SJSA1 (cell line): ENCODE measurements at places on chromosomes 1 and 21. TPM values are rescaled to one million over a fixed set of nuclear protein-coding genes. Genes with fewer than 3 reads are reported as not detected.
A peak's percentile ranks its signal among the peaks of the same experiment; 100 is the strongest.

DNA sequence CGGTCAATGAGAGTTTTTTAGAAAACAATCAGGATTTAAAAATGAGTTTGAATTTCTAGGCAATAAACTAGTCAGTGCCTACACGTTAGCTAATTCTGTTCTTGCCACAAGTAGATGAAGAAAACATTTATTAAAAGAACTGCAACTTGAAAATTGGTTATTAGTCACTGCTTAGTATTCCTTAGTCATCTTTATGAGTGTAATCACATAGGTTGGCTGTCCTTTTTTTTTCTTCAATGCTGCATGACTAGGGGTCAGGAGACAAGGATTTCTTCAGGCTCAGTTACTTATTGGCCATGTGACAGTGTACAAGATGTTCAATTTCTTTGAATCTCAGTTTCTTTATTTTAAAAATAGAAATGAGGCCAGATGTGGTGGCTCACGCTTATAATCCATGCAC is 17.1 kb downstream of the SOAT1 start:
- peak; percentile 25 for DNase-seq

The VWA1 gene
- 0.31 and 1.0 TPM in 2 replicates for total RNA-seq

- no peak for DNase-seq
These were observed 35.7 kb upstream of the EPS8L3 start for GRCh38 chr1:109799445-109799844.

The LCE1B gene
- not detected in 2 replicates for total RNA-seq

DNA sequence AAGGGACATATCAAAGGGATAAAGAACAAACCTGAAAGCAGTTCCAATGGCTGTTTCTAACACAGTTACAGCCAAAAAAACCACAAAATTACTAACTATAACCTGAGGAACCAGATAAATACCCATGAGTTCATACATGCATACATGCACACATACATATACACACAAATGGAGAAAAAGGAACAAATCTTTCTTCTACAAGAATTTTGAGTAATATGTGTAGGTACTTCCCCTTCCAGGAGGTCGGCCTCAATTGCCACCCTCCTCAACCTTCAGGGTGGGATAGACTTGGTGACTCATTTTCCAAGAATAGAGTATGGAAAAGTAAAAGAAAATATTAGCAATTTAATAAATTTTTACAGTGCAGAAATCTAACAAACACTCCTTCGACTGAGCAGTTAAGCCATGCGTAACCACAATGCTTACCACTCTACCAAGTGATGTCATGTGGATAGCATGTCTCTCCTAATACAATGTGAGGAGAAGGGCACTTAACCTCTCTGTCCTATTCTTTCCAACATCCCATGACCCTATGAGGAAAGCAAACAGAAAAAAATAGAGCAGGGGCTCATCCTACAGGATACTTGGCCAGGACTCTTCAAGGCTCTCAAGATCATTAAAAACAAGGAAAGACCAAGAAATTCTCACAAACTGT is 243.0 kb upstream of the RUNX1 start:
- DNase-seq, result peak; percentile 70

DNA sequence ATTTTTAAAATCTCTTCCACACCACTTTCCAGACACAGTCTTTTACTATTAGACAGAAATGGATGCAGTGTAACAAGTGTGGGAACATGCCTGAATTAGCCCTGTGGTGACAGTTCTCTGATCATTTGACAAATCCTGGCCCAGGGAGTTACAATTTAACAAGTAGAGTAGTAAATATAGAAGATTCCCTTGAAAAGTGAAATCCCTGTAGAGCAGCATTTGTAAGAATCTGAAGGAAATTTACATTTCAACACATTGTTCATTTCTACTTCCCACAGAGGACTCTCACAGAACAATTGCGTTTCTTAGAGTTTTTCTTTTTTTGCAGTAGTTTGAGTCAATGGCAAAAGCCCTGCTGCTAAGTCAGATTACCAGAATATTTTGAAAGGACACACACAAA is 458.3 kb upstream of the BRINP3 start:
- no peak for DNase-seq

- no peak for DNase-seq
These were observed 18.8 kb upstream of the SELP start for GRCh38 chr1:169648709-169649108.

DNA sequence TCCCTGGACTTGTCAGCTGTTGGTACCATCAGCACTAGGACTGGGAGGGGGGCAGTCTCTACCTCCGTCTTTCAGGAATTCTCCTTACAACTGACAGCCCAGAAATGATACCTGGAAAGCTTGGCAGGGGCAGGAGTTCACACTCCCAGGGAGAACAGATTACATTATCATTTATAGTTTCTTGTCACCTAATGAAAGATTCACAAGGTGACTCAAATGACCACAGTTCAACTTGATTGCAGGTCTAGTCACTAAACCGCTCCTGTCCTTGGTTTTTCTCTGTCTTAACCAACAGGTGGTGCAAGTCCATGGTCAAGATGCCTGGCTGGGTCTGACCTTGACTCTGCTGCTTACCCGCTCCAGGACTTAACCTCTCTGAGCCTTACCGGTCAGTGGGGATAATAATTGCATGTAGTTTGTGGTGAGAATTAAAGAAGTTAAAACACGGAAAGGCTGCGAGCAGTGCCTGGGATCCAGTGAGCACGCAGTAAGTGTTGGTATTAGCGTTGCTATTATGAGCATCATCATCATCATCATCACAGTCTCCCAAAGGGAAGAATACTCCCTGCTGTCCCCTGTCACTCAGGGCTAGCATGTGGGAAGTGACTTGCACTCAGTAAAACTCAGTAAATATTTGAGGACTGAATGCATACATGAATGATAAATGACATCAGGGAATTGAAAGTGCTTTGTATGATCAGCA is 125.3 kb upstream of the CD34 start:
- no peak for DNase-seq

DNA sequence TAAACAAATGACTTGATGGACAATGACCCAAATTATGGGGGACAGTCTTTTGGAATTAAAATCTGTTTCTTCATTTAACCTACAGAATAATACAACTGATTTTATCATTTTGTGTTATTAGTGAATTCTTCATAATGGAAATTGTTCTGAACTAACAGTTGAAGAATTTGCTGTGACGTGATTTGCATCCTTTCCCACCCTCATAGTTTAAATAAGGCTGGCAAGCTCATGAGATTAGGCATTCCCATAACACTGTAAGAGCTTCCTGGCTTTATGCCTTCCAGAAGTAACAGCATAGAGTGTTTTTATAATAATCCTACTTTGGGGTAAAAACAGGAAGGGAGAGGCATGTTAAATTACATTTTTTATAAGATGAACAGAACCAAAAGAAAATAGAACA is 95.7 kb downstream of the ATP6V1G3 start:
- no peak for DNase-seq

The OR2M3 gene
- total RNA-seq, result not detected in 2 replicates

The WNT2B gene
- 8.7 and 14.7 TPM in 2 replicates for total RNA-seq

The CREG1 gene
- 46.2 and 54.7 TPM in 2 replicates for total RNA-seq

The ALPL gene
- 269 and 410 TPM in 2 replicates for total RNA-seq

DNA sequence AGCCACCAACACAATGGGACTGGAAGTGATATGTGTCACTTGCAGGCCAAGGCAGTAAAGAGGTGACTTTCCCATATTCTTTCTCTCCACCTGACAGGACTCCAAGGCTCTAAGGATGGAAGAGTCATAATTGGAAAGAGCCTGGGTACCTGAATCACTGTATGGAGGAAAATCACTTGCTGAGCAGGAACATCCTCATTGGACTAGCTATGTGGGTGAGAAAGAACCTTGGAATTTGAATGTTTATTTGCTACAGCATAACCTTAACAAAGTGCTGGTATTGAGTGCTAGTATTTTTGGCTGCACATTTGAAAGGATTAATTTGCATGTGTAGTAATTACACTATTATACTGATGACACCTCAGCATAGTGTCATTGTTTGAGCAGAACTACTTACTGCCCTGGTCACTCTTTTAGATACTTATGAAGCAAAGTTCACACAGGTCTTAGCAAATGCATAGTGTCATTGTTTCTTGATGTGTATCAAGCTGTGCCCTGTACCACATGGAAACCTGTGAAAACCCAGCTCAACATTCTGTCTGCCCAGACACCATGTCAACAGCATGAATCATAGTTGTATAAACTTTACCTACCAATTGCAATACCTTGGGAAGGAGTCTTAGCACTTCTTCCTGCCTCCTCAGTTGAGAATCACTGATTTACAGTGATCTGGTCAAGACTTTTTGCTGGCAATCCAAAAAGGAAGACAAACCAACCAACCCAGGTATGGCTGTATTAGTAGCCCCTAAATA is 5.1 kb upstream of the S100A10 start:
- peak; percentile 20 for DNase-seq

- no peak for DNase-seq
These were observed 17.5 kb upstream of the C1orf105 start for GRCh38 chr1:172402878-172403569.

DNA sequence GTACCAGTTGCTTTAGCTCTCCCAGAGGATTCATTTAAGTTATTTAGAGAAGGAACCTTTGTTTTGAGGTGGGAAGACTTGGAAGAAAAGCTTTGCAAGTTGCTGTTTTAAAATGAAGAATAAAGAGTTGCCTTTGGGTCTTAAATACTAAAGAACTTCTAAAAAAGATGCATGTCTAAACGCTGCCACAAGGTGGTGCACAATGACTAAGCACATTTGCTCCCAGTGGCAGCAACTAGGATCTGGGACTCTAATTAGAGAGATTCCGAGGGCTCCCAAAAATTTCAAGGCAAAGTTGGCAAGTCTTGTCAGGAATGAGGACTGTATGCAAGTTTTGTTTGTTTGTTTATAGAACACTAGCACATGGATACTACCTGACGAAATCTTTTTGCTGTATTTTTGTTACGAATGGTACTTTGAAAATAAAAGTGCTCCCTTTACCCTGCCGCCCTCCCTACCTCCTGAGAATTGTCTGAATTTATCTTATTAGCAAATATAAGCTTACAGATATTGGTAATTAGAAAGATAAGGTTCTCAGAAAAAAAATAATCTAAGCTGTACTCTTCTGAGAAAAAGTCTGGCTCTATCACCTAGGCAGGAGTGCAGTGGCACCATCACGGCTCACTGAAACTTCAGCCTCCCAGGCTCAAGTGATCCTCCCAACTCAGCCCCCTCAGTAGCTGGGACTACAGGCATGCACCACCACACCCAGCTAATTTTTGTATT is 121.8 kb downstream of the HFM1 start:
- peak; percentile 55 for DNase-seq

The VAV3 gene
- not detected in 2 replicates for total RNA-seq

- DNase-seq, result no peak
These were observed 1.9 kb upstream of the HES3 start for GRCh38 chr1:6241887-6242740.

GRCh38 chr1:237152506-237153335 is 110.7 kb downstream of the RYR2 start:
- no peak for DNase-seq

The PDPN gene
- total RNA-seq, result 36.0 and 43.8 TPM in 2 replicates

GRCh38 chr1:87305762-87306161 is 22.9 kb upstream of the LMO4 start:
- no peak for DNase-seq

GRCh38 chr1:212067787-212068186 is 32.2 kb downstream of the DTL start:
- no peak for DNase-seq

The BCAN gene
- total RNA-seq, result not detected in 2 replicates

GRCh38 chr1:1540090-1540817 is at the start of gene TMEM240:
Gene TMEM240, minus strand, starts transcription at chr1:1540624. Its CDS starts 278 bp downstream, at chr1:1540346.
- no peak for DNase-seq

GRCh38 chr21:27314131-27314530 is 347.2 kb upstream of the ADAMTS5 start:
- no peak for DNase-seq

DNA sequence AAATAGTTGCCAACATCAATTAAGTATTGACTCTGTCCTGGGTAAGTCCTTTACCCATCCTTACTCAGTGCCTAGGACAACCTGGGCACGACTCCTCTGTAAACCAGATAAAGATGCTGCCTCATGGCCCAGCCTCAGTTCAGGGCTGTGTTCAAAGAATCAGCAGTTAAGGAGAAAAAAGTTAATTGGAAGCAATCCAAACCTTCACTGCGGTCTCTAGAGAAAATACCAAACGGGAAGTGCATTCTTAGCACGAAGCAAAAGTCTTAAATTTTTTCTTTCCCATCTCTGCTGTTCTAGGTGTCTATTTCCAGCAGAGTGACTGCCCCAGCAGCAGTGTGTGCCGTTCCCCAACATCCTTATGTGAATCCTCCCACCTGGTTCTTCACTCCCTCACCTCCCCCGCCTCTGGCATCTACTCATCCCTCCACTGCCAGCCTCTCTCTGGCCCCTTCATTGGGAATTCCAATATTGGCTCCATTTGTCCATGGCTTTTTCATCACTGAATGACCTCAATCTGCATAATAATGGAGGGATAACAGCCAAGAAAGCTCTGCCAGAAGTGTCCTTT is 23.2 kb downstream of the KANK4 start:
- DNase-seq, result peak; percentile 70

GRCh38 chr1:226107471-226108460 is 45.2 kb downstream of the H3-3A start:
- no peak for DNase-seq

The SPRR2A gene
- not detected in 2 replicates for total RNA-seq

The WNT9A gene
- total RNA-seq, result 1.6 and 3.7 TPM in 2 replicates

- DNase-seq, result peak; percentile 53
These were observed 522 bp downstream of the RC3H1 start for GRCh38 chr1:174021591-174022079.

- no peak for DNase-seq
These were observed 39.3 kb downstream of the MIS18A start for GRCh38 chr21:32239551-32239950.
